ENCODE measurements at places on chromosomes 16 and 17. TPM values are rescaled to one million over a fixed set of nuclear protein-coding genes. Genes with fewer than 3 reads are reported as not detected.

- peaks cover 4% of the 10 kb centered on the region for H3K27me3 ChIP-seq
- H3K4me1 ChIP-seq = no peaks in the 10 kb centered on the region
- no peak overlapping the region for H3K27ac ChIP-seq
- H3K4me3 ChIP-seq = no peak overlapping the region
Measured at GRCh38 chr17:13337864-13338371, 263.8 kb downstream of the HS3ST3A1 start.

- no peak overlapping the region for H3K27ac ChIP-seq
- H3K4me1 ChIP-seq = no peaks in the 10 kb centered on the region
- H3K27me3 ChIP-seq = no peaks in the 10 kb centered on the region
- H3K36me3 ChIP-seq = no peaks in the 10 kb centered on the region
- no peak overlapping the region for H3K4me3 ChIP-seq
Measured at GRCh38 chr17:80824549-80825470, 166.8 kb upstream of the CHMP6 start.

The HOXB9 gene
- 2.6 TPM for total RNA-seq

- no peaks in the 10 kb centered on the region for H3K36me3 ChIP-seq
- H3K4me1 ChIP-seq = peaks cover 53% of the 10 kb centered on the region
- H3K4me3 ChIP-seq = no peak overlapping the region
- no peak for DNase-seq
Measured at GRCh38 chr17:73234736-73235135, 26.9 kb downstream of the CPSF4L start.

DNA sequence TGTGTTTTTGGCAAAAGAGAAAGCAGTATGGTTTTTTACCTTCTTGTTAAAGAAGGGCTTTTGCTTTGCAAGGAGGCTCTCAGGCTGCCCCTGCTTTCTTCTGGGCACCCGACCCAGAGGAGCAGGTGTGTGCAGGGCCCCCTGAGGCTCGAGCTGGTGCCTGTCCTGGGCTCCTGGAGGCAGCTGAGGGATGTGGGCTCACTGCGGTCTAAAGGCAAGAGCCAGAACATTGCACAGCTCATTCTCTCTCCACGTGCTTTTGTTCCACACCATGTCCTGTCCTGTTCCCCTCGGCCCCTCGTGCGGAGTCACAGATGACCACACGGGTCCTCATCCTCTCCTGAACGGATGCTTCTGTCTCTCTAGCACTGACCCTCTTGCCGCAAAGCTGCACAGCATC, 36.7 kb upstream of the CAPN15 start:
- no peaks in the 10 kb centered on the region for H3K27me3 ChIP-seq
- H3K4me1 ChIP-seq = no peaks in the 10 kb centered on the region
- DNase-seq = no peak
- H3K27ac ChIP-seq = no peak overlapping the region
- no peaks in the 10 kb centered on the region for H3K36me3 ChIP-seq

GRCh38 chr17:29240968-29241963, 5.4 kb upstream of the CRYBA1 start:
- H3K27me3 ChIP-seq = no peaks in the 10 kb centered on the region
- H3K4me1 ChIP-seq = no peaks in the 10 kb centered on the region
- DNase-seq = no peak
- H3K36me3 ChIP-seq = no peaks in the 10 kb centered on the region
- no peak overlapping the region for H3K4me3 ChIP-seq

DNA sequence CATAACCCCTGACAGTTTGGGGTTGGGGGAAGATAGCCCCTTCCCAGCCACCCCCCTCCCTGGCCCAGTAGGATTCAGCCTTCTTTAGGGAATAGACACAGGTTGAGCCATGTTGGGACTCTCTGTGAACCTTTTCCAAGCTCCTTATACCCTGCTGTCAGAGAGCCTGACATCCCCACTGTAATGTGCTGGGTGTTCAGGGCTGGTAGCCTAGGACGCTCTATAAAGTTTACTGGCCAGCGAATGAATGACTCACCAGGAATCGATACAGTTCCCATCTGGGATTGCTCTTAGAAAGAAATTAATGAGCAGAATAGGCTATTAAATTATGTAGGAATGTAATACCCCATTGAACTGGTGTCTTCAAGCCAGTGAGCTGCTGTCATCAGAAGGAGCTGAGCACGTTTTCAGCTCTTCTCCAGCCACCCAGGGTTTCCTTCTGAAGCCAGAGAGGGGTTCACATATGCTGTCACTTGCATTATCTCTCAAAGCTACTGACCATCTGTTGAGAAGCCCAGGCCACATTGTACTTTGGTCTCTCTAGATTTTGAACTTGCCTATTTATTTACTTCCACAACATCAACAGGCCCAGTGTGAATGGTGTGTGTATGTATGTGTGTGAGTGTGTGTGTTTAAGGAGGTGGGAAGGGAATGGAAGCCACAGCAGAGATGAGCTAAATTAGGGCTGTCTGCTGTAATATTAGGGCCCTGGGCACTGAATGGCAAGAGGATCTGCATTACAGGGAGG, 64.9 kb downstream of the SPACA3 start:
- H3K36me3 ChIP-seq = no peaks in the 10 kb centered on the region
- no peak overlapping the region for H3K4me3 ChIP-seq
- H3K27ac ChIP-seq = no peak overlapping the region
- no peak for DNase-seq
